ENCODE measurements at places on chromosomes 4 and X. TPM values are rescaled to one million over a fixed set of nuclear protein-coding genes. Genes with fewer than 3 reads are reported as not detected.

GRCh38 chr4:168864821-168865541, 145.1 kb downstream of the CBR4 start:
- ATAC-seq: no peak

GRCh38 chr4:189128341-189128740, 812.3 kb upstream of the FRG1 start:
- ATAC-seq: peak; percentile 52

- no peak for ATAC-seq
Measured at GRCh38 chr4:147247579-147247978, 233.3 kb upstream of the EDNRA start.

GRCh38 chrX:51899741-51900140, 6.3 kb downstream of the MAGED1 start:
- no peak for ATAC-seq

DNA sequence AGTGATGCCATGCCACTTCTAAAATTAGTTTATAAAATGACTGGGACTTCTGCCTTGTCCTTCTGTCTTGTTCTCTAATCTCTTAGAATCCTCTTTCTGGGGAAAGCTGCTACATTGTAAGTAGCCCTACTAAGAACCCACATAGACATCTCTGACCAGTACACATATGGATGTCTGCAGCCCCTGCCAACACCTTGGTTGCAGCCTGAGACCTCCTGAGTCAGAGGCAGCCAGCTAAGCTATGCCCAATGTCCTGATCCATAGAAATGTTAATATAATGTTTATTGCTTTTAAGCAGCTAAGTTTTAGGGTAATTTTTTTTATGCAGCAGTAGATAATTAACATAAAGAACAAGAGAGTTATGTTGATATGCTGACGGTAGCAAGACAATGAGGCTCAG, 1029.5 kb upstream of the INTU start:
- no peak for ATAC-seq

DNA sequence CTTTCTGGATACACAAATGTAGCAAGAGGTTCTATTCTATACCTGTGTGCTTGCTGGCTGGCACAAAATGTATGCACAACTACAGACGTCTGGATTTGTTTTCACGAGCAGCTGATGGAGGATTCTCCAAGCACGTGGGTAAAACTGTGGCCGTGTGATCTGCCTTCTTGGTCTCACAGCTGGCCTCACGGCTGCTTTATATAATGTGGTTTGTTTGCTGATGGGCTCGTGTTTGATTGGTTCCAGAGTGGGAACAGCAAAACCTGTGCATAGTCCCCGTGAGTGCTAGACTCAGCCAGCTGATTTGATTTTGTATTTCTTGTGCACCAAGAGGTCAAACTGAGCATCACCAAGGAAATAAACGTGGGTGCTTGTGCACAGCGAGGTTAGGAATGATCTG, 262.6 kb upstream of the RPS6KA3 start:
- no peak for ATAC-seq

GRCh38 chrX:100695302-100695701, 36.6 kb downstream of the SYTL4 start:
- peak; percentile 13 for ATAC-seq

- no peak for ATAC-seq
Measured at GRCh38 chr4:108838451-108838850, 75.6 kb upstream of the ETNPPL start.

DNA sequence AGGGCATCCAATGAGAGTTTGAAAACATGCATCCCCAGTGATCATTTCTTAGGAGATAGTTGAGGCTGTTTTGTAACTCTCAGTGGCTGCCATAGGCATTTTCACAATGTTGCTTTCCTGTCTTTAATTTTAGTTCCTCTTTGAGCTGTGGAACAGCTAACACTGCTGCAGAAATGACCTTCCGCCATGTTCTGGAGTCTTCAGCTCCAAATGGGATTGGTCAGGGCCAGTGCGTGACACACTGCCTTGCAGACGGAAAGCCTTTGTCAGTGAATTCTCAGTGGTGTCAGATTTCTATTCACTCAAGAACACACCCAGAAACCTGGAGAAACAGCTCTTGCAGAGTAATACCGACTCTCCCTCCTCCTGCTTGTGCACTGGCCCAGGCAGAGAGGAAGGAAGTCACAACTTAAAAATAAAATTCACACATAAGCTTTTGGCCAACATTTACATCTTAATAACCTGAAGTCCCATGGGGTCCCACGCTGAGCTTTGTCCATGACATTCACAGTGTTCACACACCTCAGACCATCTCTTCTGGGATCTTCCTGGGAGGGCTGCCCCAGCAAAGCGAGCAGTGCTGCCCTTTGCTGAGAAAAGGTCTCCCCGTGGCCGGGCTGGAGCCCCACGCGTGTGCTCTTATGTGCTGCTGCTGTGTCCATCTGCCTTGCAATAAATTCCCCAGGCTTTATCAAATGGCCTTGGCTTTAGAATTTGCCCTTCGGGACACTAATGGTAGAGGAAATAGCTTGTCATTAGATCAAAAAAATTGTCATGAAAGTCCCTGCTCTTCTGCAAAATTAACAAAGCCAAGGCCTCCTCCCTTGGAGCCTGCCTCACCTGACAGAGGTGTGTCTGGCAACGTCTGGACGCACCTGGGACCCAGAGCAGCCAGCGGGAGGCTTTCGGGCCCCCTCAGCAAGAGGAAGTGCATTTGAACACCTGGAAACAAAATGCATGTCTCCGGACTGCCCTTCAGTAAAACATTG, 126.8 kb downstream of the IRF2 start:
- peak; percentile 87 for ATAC-seq

DNA sequence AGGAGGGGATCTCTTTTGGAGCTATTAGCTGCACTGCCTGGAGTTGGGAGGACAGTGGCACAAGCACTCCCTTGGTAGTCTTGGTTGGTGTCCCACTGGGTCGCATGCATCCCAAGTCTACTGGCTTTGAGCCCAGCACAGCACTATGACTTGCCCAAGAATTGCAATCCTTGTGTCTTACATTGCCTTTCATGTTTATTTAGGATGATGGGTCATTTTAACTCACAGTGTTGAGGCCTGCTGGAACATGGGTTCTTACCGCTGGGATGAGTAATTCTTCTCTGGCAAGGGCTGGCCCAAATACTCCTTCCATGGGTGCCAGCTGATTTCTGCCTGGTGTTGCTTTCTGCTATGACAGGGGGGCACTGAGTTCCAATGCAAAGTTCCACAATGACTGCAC, 185.5 kb downstream of the TEX13C start:
- no peak for ATAC-seq

DNA sequence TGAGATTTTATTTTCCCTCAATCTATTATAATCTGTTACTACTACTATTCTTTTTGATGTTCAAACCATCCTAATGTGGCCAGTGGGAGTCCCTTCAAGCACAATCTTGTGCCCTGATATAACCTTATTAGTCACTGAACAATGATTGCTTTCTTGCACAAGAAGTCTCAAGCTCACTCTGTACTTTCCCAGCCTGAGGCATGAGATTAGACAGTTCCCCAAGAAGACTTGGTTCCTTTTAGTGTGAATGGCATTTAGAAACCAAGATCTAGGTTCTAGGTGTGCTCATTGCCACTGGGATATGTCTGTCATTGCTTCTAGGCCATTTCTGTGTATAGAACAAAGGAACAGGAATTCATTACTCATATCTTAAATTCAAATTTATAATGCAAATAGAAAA, 28.0 kb upstream of the RBM41 start:
- ATAC-seq: peak; percentile 59

- ATAC-seq: no peak
Measured at GRCh38 chr4:61909031-61909430, 708.9 kb downstream of the ADGRL3 start.

DNA sequence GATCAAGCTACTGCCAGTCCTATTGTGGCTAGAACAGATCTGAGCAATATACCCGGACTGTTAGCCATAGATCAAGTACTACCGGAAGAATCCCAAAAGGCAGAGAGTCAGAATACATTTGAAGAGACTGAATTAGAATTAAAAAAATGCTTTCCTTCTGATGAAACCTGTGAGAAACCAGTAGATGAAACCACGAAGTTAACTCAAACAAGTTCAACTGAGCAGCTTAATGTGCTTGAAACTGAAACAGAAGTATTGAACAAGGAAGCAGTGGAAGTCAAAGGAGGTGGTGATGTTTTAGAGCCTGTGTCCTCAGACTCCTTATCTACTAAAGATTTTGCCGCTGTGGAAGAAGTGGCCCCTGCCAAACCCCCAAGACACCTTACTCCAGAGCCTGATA, 46.8 kb downstream of the WDR44 start:
- no peak for ATAC-seq

DNA sequence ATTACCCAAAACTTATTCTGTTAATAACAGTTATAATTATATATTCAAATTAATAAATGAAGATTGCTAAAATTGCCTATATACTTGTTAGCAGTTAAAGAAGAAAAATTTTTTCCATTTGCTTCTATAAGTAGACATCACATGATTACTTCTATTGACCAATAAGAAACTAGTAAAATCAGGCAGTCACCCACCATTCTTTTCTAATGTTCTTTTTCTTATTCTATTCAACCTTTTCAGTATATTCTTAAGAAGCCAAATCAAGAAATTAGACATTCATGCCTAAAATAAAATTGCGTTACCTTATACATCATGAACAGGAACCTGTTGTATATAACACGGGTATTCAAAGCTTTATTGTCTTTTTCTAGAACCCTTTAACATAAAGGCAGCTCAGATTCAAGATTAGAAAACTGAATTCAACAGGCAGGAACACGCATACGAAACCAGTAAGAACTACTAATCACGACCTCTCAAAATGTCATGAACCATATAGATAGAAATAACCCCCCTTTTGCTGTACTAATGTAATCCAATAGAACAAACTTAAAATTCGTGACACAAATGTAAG, 568.1 kb upstream of the DIPK2B start:
- no peak for ATAC-seq

DNA sequence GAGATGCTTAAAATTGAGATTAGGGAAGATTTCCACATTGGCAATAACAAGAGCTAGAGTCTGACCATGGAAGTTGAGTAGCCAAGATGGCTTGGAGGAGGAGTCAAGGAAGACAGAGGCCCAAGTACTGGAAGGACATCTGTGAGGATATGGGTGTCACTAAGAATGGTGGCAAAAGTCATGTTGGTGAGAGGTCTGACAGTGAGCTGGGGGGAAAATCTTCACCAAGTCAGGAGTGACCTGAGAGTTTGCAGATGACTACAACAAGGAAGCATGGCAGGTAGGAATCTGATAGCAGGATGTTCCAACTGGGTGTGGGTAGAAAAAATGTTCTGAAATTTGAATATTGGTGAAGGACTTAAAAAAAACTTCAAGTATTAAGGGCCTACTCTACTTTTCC, 103.3 kb downstream of the SHROOM3 start:
- no peak for ATAC-seq

DNA sequence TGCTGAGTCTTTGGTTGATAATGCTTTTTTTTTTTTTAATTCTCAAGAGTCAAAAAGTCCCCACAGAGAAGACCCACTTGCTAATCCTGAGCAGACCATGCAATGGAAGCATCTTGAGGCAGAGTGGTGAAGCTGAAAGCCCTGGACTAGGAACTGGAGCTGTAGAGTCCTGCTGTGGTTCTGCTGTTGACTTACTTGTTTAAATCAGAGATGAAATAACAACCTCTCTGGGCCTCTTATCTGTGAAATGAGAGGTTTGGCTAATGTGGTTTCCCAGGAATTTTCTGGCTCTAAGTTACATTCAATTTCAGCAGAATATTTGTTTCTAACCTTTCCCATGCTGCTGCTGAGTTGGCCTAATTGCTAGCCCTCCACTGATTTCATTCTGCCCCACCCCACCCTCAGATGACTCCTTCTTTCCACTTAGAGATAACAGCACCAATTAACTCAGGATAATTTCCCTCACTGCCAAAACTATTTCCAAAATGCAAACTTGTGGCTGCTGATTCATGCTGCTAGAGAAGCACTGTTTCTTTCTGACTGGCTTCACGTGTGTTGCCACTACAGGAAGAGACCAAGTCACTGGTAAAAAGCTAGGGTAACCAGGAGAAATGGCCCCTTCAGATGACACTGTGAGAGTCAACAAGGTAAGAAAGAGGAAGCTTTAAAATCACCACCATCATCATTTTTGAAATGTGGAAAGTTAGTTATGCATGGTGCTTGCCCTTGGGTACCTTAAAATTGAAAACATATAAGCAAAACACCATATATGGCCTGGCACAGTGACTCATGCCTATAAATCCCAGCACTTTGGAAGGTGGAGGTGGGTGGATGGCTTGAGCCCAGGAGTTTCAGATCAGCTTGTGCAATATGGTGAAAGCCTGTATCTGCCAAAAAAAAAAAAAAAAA, 326.4 kb downstream of the DCHS2 start:
- peak; percentile 48 for ATAC-seq

DNA sequence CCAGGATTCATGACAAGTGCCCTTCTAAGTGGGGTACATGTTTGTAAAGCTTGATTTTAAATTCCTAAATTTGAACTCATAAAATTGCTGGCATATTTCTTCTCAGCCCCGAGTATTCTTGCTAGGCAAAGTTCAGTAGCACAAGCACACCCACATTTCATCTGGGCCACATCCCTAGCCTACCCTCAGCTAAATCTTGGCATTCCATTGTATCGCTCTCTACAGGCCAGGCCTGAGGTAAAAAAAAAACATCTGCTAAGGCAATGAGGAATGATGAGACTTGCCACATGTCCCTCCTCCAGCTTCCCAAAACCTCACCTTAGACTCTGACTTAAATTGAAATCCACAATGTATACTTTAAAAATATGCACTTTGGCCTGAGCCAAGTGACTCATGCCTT, 51.4 kb upstream of the VCX3B start:
- no peak for ATAC-seq

DNA sequence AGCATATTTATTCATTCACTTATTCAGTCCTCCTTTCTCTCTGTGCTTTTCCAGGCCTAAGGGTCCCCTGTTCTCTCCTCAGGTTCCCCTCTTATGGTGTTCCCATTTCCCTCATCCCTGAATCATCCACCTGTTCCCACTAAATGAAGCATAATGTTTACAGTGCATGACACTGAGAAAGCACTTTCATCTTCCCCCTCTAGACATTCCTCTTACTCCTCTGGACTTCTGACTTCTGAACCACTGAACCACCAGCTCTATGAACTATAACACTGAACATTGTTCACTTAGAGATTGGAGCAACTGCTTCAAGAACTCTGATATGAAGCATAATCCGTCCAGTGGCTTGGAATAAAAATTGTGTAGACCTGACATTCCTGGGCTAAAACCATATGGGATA, 59.5 kb downstream of the CD38 start:
- no peak for ATAC-seq

- ATAC-seq: no peak
Measured at GRCh38 chr4:153159016-153159415, 45.2 kb upstream of the TRIM2 start.

The GASK1B gene
- total RNA-seq: 3.5 TPM

The TMEM271 gene
- total RNA-seq: not detected

The ZIC3 gene
- not detected for total RNA-seq

The BEND2 gene
- not detected for total RNA-seq

The CT45A2 gene
- total RNA-seq: not detected

The PHKA1 gene
- total RNA-seq: 6.7 TPM

The RFC1 gene
- 30.5 TPM for total RNA-seq

The GAGE12E gene
- not detected for total RNA-seq

The STK26 gene
- total RNA-seq: 14.5 TPM

The SPIN4 gene
- 8.4 TPM for total RNA-seq

The MAGEB17 gene
- total RNA-seq: not detected

The BEX2 gene
- 5.2 TPM for total RNA-seq

The FGB gene
- total RNA-seq: 0.52 TPM
